Suppressor macrophage treated with lipopolysaccharide for 4 hours (primary cell): ENCODE measurements at places on chromosomes 7 and 10.

GRCh38 chr10:132994185-132994796, 51.9 kb upstream of the CFAP46 start:
- DNase-seq: no peak

DNA sequence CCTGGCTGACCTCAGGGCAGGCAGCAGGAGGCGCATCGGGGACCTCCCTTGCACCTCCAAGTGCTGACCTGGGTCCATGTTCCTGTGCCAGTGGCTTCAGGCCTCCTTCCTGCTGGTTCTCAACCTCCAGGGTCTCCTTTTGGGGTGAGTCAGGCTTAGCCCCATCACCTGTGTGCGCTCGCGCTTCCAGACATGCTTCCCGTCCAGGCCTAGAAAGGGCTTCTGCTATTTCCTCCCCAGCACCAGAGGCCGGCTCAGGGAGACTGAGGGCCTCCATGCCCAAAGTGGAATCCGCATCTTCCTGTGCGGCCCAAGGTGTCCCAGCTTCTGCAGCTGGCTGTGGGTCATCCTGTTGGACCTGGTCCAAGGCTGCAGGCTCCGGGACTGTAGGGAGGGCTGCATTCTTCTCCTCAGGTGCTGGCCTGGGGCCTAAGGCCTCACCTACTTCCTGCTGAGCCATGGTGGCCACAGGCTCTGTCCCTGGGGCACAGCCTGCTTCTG, 5.9 kb downstream of the NACAD start:
- DNase-seq: no peak

DNA sequence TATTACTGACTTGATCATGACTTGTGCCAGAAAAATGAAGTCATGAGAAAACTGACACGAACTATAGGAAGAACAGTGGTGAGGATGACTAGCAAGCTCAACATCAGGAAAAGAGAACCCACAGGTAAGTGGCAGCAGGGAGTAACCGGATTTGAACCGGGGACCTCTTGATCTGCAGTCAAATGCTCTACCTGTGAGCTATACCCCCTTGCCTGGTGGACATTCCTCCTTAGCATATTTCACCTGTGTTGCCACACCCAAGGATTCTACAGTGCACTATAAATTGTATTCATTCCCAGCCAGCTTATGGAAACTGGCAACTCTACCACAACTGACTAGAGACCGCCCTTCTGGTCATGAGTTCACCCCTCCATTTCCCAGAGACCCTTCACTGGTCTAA, 97.5 kb upstream of the ZNF746 start:
- DNase-seq: no peak

DNA sequence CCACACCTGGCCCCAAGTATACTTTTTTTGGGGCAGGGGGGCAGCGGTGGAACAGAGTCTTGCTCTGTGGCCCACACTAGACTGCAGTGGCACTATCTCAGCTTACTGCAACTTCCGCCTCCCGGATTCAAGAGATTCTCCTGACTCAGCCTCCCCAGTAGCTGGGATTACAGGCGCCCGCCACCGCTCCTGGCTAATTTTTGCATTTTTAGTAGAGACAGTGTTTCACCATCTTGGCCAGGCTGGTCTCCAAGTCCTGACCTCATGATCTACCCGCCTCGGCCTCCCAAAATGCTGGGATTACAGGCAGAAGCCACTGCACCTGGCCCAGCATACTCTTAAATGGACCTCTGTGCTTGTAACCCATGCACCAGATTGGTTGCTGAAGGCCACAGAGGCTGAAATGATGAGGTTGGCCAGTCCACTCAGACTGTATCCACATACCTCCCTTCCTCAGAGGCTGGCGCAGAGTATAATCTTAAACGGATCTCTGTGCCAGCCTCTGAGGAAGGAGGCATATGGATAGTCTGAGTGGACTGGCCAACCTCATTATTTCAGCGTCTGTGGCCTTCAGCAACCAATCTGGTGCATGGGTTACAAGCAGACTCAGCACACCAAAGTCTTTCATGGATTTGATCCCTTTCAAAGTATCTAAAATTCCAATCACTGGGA, 3.0 kb downstream of the CALN1 start:
- DNase-seq: no peak

GRCh38 chr10:110644598-110645462, 694 bp downstream of the RBM20 start:
- DNase-seq: no peak

DNA sequence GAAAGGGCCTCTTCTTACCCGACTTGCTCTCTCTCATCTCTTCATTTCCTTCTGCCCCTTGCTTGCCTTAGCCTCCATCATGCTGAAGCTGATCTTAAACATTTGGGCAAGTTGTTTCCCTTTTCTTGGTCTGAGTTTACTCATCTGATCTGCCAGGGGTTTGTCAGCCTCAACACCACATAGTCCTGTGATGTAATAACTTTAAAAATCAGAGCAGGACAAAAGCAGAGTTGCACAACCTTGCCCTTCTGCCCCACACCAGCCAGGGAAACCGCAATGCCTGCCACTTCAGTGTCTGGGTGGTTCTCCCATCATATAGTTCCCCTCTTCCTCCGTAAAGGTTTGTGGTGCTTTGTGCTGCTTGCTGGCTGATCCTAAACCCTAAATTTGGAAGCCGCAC, 9.9 kb upstream of the LIPM start:
- peak; percentile 95 for DNase-seq

DNA sequence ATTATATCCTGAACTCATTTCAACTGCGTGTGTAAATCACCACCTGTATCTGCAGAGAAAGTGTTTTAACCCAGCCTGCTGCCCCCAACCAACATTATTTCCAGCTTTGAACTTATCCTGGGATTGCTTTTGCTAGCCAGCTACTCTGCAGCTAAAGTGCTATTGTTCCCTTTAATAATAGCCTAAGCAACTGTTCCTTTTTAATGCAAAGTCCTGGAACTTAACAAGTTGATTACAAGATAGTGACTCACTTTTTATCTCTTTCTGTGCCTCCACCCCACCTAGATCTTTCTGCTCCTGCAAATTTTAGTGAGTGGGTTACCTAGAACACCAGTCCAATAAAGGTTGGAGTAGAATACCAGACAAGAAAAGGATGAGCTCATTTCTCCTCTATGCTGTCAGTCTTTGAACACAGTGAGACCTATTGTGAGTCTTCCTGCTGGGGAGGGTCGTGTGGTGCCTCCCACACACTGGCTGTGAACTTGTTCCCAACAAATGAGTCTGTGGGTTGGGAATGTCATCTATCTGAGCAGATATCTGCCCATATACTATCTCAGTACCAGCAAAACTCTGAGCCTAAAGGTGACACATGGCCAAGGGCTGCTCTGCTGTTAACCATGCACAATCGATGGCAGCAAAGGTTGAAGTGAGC, 137.7 kb downstream of the FAM204A start:
- DNase-seq: no peak

GRCh38 chr7:120480930-120481329, 208.0 kb downstream of the KCND2 start:
- no peak for DNase-seq

DNA sequence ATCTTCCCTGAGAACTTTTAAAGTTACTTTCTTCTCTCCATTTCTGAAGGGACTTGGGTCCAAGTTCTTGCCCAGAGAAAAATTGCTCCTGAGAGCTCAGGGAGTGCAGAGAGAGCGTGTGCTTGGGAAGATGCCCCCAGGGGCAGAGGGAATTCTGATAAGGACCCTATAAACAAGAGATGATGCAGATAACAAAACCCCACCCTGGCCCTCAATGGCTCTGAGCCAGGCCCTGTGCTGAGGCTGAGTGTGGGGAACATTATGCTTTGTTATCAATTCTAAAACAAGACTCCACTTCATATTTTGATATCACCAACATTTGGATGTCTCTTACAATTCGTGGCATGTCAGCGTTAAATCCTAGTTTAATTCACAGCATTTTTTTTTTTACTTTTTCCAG, 34.4 kb upstream of the HABP2 start:
- no peak for DNase-seq

- no peak for DNase-seq
Observed at GRCh38 chr10:43093423-43094076, 16.7 kb downstream of the RET start.

DNA sequence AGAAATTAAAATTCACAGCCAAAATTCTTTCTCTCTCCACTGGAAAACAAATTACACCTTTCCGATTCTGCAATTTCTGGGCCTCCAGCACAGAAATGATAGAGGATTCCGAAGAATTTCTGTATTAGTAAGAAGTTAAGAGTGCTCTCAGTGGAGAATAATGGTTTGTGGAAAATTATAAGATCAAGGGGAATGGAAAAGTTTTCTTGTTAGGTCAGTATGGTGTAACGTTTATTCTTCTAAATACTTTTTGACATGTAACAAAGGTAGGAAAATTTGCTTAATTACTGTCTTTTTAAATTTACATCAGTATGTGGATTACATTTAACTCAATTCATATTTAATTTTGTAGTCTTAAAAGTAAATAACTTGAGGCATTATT, 288.3 kb upstream of the NFE2L3 start:
- DNase-seq: no peak

DNA sequence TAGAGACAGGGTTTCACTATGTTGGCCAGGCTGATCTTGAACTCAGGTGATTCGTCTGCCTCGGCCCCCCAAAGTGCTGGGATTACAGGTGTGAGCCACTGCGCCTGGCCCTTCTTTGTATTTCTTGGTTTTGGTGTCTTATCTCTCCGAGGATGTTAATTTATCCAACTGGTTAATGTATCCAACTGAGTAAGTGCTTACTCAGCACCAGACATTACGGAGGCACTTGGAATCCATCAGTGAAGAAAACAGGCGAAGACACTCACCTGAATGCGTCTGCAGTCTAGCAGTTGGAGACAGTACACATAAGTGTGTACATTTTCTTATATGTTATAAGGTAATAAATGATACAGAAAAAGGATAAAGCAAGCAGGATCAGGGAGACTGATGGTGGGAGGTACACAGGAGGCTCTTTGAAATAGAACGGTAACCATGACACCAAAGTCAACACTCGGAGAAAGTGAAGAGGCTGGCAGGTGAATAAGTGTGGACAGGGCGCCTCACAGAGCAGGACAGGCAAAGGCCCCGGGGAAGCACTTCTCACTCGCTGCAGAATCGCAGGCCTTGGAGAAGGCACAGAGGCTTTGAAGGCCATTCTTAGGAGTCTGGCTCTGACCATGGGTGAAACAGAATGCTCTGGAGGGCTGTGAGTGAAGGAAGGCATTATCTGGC, 73.1 kb downstream of the LANCL2 start:
- no peak for DNase-seq

DNA sequence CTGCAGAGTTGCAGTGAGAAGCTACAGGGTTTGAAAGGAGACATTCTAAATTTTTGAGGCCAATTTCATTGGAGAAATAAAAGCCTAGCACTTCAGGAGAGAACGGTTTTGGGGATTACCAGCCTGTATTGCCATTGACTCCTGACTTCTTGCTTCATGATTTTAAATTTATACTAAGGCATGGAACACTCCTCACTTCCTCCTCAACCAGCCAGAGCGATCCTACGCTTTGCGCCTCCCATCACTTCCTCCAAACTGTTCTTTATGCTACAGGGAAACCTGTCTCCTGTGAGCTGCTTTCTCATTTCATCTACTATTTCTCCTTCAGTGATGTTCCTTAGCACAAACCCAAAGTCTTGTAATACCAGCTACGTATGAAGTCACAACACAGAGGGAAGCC, 495.1 kb downstream of the SUGCT start:
- DNase-seq: peak; percentile 7

DNA sequence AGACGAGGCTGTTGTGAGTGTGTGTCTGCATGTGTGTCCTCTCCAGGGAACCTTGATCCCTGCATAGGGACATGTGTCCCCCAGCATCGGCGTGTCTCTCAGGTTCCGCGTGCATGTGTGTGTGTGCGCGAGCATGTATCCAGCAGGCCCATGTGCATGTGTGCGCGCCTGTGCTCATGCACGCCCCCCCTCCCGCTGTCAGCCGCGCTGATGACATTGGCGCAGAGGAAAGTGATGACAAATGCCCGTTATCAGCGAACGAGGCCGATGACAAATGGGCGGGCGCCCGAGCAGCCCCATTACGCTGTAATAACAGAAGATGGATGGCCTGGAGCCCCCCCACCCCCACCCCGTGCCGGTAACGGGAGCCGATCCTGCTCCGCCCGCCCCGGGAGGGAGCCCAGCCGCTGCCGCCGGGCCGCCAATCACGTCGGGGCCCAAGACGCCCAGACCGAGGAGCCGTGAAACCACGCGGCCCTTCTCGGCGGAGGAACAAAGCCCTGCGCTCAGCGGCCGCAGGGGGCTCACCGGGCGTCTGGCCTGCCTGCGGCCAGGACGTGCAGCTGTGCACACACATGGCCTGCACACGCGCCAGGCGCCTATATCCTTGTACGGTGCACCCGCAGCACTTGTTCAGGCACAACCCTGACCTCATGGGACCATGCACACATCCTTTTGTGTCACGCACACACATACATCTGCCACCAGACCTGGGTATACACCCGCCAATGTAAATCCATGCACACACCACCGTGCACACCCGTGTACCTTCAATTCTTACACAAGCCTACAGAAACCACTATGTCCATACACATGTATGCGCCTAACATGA, 21.5 kb downstream of the POLL start:
- DNase-seq: no peak

DNA sequence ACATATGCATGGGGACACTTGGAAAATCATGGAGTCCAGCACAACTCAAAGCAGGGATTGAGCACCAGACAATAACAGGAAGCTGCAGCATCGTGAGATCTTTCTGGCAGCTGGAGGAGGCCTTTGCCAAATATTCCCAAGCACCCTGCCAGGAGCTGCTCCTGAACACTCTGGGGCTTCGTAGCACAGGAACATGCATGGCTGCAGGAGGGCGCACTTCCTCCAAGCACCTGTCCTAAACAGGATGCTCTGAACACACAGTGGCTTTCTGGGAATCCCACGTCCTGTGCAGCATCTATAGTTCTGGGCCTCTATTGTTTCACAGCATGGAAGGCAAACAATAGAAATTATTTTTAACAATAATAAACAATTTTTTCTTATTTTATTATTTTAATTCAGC, 4.1 kb downstream of the ABLIM1 start:
- DNase-seq: no peak

- DNase-seq: no peak
Observed at GRCh38 chr10:69636626-69637605, 6.9 kb downstream of the FAM241B start.

- DNase-seq: no peak
Observed at GRCh38 chr7:45699015-45699309, 124.8 kb downstream of the ADCY1 start.

GRCh38 chr7:5478568-5479430, 55.2 kb upstream of the TNRC18 start:
- no peak for DNase-seq

DNA sequence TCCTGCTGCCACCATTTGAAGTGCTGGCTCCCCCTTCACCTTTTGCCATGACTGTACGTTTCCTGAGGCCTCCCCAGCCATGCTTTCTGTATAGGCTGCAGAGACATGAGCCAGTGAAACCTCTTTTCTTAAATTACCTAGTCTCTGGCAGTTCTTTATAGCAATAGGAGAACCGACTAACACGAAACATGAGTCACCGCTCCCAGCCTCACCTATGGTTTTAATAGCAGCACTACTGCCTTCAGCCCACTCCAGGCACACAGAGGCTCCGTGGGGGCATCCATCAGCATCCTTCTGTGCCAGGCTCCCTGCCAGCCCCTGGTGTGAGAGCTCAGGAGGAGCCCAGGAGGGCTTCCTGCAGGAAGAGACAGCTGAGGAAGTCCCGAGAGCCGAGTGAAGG, 5.5 kb upstream of the ZNF316 start:
- no peak for DNase-seq
